Ureter (tissue), 1 donor: ENCODE measurements at places on chromosomes 13 and 19. TPM values are rescaled to one million over a fixed set of nuclear protein-coding genes. Genes with fewer than 3 reads are reported as not detected.

The SHKBP1 gene
- 61.2 TPM for total RNA-seq

The MYH14 gene
- total RNA-seq: 134 TPM

The SLC25A41 gene
- not detected for total RNA-seq

The MVB12A gene
- 33.0 TPM for total RNA-seq

The SELENOW gene
- 404 TPM for total RNA-seq

The SH2D3A gene
- total RNA-seq: 68.7 TPM

GRCh38 chr19:16190736-16191135 lies 5.5 kb downstream of the FAM32A start:
- no peak for DNase-seq

DNA sequence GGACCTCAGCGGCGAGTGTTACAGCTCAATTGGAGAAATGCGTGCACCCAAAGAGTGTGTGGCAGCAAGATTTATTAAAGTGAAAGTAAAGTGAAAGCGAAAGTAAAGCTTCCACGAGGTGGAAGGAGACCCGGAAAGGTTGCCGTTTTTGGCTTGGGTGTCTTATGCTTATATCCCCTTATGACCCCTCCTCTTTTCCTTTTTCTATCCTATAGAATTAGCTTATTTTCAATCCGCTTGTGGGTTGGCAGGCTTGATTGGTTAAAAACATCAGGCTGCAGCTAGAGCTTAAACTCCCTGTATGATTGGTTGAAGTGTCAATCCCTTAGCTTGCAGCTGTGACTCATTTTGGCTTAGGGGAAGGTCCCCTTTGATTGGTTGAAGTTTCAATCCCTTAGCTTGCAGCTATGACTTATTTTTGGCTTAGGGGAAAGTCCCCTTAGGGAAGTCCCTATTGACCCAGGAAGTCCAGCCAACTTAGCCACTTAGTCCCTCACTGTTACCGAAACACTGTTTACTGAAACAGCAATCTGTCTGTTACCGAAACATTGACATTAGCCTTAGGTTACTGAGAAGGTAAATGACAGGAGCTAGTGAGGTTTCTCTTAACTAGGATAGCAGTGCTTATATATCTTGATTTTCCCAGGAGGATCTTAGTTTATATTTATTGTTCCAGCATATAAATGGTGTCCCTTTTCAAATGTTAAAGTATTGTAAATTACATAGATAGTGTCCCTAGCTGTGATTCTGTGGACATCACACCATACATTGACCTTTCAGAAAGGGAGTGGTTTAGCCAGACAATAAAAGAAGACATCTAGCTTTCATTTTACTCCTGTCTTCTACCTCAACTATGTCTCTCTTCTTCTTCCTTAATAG lies 575.8 kb downstream of the DACH1 start:
- peak; percentile 43 for DNase-seq

- DNase-seq: no peak
These were observed 20.7 kb downstream of the SH3GL1 start for GRCh38 chr19:4379383-4380253.

GRCh38 chr13:105816994-105817393 lies 718.5 kb downstream of the EFNB2 start:
- no peak for DNase-seq

DNA sequence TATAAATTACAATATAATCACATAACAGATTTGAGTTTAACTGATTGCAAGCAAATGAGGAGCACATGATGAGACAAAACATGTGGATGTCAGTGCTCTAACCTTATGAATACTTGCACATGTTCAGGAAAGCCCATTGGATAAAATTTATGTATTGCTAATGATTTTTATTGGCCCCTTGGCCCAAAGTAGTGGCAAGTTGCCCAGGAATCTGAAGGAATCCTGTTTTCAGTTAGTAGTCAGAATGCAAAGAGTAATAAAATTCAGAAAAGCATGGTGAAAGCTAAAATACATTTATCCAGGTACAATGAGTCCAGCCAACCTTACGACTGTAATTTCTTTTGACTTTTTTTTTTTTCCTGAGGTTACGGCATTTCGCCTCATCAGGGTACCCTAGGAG lies 1539.4 kb downstream of the EFNB2 start:
- DNase-seq: no peak

- DNase-seq: no peak
These were observed 156.2 kb downstream of the DNAJC3 start for GRCh38 chr13:95833126-95833525.

GRCh38 chr19:5948752-5949564 lies 29.0 kb downstream of the RANBP3 start:
- no peak for DNase-seq

DNA sequence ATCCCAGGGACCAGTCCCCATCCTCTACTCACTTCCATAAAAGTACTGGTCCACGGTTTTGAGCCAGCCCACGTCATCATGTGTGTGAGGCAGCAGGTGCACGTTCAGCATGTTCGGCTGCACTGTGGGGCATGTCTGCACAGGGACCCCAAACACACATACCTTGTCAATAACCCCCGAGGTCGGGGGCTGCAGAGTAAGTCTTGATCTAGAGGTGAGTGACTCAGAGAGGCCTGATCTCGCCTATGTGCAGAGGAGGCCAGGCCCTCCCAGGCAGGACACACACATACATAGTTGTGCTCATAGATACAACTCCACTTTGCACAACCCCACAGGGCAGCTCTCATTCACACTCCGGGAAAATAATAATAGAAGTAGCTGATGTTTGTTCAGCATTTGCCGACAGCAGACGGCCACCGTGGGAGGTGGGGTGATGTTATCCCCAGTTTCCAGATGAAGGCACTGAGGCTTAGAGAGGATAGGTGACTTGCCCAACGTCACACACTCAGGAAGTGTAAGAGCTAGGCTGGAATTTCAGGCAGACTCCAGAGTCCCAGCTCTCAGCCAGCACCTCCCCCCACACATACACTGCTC lies 774 bp downstream of the MAN2B1 start:
- DNase-seq: no peak

- DNase-seq: no peak
These were observed at the start of gene ADPRHL1 for GRCh38 chr13:113452942-113453901. Gene ADPRHL1 (minus strand): TSS chr13:113453488. CDS start chr13:113453437, 51 bp downstream.

DNA sequence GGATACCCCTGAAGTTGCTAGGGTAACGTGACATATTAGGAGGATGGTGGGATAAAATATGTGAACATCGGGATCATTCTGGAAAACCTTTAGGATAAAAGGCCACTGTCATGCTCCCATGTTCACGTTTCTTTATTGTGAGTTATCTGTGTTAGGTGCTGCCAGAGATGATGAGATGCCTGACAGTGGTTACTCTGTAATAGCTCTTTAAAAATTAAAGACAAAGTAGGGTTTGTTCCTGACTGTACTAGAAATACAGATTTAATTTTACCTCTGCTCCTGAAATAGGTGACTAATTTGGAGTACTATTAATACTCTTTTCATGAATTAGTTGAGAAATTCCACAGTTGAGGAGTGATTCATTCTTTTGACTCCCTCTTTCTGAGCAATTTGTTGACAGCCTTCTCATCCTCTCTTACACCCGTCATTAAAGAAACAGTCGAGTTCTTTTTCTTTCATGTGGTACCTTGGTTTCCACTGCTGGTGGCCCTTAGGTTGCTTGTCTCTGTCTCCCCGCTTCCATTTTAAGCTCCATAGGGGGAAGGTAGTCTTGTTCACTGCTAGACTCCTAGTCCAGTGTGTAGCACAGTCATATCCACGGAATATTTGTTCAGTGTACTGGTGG lies 28.4 kb downstream of the SAE1 start:
- no peak for DNase-seq

GRCh38 chr13:111006506-111007031 lies 91.7 kb upstream of the ANKRD10 start:
- DNase-seq: peak; percentile 62

DNA sequence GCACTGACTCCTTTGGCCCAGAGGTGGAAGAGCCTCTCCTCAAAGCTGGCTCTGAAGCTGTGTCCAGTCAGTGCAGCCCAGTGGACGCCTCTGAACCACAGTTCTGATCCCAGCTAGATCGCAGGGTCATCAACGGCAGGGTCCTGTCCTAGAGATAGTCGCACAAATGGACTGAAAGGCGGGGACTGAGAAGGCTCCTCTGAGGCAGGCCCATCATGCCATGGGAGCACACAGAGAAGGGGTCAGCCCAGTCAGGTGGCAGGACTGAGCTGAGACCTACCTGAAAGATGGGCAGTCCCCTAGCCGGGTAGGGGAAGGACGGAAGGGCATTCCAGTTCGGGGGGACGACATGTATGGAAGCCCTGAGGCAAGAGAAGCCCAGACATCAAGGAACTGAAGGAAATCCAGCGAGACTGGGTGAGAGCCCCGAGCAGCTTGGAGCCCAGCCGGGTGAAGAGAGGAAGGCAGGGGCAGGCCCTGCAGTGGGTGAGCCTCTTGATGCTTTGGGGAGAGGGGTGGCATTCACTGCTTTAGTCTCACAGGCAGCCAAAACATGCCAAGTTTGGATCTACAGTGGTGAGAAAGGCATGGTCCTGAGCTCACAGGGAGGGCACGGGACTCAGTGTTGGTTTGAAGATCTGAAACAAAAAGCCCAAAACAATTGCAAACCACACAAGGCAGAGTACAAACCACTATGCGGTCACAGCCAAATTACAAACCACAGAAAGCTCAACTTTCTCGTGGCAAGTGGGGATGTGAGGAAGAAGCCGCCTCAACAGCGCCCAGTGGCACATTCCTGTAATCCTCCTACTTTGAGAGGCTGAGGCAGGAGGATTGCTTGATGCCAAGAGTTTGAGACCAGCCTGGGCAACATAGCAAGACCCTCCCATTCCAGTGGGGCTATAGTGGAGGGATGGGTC lies 10.0 kb downstream of the CALM3 start:
- DNase-seq: no peak

- no peak for DNase-seq
These were observed 4.9 kb downstream of the TEX29 start for GRCh38 chr13:111325146-111325890.

DNA sequence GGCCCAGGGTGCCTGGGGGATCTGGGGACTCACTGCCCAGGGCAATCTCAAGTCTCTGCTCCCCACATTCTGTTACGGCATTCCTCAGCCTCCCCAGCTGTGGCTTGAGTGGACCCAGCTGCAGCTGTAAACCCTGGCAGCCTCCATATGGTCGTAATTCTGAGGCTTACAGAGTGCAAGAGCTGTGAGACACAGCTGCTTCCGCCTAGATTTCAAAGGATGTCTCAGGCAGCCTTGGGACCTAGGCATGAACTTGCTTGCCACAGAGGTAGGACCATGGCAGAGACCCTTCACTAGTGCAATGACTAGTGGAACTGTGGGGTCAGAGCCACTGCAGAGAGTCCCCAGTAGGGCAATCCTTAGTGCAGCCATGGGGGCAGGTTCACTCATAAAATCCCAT lies 297.5 kb downstream of the ENOX1 start:
- no peak for DNase-seq

- DNase-seq: no peak
These were observed 116.8 kb upstream of the CACNA1A start for GRCh38 chr19:13622766-13623715.

DNA sequence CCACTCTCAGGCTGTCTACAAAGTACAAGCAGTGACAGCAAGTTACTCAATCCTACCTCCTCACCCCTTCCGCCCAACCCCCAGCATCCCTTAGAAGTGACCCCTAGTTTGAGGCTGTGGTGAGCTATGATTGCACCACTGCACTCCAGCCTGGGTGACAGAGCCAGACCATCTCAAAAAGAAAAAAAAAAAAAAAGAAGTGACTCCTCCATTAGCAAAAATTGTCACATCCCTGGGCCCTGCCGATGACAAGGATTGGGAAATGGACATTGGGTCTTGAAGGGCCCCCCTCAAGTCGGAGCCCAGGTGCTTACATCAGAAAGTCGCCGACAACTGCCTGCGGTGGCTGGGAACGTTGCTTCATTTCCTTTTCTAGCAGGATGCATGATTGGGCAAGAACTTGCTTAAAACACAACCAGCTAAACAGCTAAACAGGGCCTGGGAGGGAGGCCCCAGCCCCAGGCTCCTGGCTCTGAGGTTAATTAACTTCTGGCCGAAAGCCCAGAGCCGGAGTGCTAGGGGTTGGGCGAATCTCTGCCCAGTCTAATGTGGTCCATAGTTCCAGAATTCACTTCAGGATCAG lies 15.3 kb downstream of the RAB3D start:
- DNase-seq: peak; percentile 91

DNA sequence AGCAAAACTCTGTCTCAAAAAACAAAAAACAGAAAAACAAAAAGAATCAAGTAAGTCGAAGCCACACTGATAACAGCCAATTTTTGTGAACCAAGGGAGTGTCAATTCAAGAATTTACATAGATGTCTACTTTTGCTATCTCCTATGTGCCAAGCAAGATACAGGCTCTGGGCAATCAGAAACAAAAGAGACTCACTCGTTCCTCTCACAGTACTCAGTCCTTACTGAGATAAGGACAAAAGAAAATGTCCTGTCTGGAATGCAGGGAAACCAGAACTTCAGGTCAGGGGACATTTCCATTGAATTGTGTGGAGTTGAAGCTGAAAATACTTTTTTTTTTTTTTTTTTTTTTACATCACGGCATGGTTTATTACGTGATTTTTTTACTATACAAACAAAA lies 53.0 kb downstream of the NLRP12 start:
- DNase-seq: peak; percentile 53

DNA sequence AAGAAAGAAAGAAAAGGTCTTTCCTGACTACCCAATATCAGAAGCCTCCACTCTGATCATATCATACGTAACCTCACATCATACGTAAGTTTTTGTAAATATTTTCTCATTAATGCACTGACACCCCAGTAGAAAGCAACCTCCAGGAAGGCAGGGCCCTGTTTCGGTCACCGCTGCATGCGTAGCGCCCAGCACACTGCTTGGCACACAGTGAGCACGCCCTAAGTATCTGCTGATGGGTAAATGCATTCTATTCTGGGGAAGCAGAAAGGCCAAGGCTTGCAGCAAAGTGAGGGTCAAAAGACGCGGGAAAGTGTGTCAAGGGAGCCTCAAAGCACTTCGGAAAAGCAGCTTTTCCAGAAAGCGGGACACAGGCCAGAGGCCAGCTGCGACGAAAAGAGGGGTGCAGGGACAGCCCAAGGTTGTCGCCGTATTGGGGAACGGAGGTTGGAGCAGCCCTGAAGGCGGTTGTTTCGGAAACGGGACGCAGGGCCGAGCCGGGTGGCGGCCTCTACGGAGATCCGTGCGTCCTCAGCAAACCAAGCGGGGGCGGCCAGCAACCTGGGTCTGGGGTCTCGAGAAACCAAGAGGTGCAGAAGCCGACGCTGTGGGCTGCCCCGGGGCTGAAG lies 463 bp downstream of the SUGP1 start:
- no peak for DNase-seq

DNA sequence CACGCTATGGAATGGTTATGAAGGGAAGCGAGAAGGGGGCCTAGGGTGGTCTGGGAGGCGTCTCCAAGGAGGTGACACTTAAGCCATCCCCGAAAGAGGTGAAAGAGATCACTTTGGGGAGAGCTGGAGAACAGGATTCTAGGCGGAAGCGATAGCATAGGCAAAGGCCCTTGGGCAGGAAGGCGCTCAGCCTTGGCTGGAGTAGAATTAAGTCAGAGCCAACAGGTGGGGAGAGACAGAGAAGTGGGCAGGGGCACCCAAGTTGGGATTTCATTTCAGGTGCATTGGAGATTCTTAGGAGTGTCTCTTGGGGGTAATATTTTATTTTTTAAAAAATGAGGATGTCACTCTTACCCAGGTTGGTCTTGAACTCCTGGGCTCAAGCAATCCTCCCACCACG lies 9.6 kb downstream of the SNRPD2 start:
- no peak for DNase-seq

GRCh38 chr19:38394488-38394887 lies 6.0 kb downstream of the SPRED3 start:
- DNase-seq: no peak
